ENCODE measurements at places on chromosomes 2 and 18. TPM values are rescaled to one million over a fixed set of nuclear protein-coding genes. Genes with fewer than 3 reads are reported as not detected.

GRCh38 chr2:42369532-42370229, 8.7 kb upstream of the COX7A2L start:
- peaks cover 3% of the 10 kb centered on the region for H3K27me3 ChIP-seq
- H3K4me3 ChIP-seq, result no peak overlapping the region
- H3K36me3 ChIP-seq, result no peaks in the 10 kb centered on the region
- H3K27ac ChIP-seq, result no peak overlapping the region

- no peak overlapping the region for H3K4me3 ChIP-seq
- no peak for DNase-seq
- H3K27ac ChIP-seq, result no peak overlapping the region
- H3K27me3 ChIP-seq, result no peaks in the 10 kb centered on the region
- H3K36me3 ChIP-seq, result no peaks in the 10 kb centered on the region
Measured at GRCh38 chr2:209208211-209208610, 215.6 kb upstream of the MAP2 start.

DNA sequence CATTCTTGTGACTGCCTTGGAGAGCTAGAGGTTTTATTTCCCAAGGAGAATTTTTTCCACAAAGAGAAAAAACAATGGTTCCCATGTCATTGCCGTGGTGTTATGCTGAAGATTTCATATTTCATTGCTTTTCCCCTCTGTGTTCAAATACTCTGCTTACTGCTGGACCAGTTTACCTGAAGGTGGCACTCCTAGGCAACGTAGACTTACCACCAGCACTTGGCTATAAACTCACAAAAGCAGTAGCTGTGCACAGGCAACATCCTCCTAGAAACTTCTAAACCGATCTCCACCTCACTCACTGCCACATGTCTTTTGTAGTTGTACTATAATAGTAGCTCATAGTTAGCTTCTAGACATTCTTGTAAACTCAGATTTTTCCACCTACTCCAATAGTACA, 1319.7 kb upstream of the CRIM1 start:
- H3K27me3 ChIP-seq, result no peaks in the 10 kb centered on the region
- no peaks in the 10 kb centered on the region for H3K4me1 ChIP-seq
- no peak for DNase-seq
- H3K4me3 ChIP-seq, result no peak overlapping the region

DNA sequence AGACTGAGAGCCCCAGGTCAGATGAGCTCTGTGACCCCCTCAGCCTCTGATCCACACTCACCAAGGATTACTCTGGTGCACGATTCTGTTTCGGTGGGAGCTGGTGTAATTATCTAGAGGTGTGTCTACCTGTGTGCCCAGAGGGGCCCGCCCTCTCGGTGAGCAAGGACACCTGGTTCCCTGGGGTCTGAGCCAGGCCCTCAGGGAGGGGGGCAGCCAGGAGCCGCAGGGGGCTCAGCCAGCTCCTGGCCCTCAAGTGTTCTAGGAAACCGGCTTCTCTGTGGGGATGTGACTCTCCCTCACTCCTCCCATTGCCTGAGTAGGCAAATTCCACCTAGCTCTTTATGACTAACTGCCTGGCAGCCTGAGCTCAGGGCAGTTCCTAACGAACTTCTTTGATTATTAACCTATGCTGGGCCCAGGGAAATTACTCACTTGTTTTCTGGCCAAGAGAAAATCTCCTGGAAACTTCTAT, 17.4 kb downstream of the AGAP1 start:
- H3K27ac ChIP-seq, result no peak overlapping the region
- H3K27me3 ChIP-seq, result no peaks in the 10 kb centered on the region
- no peak overlapping the region for H3K4me3 ChIP-seq
- DNase-seq, result no peak
- H3K4me1 ChIP-seq, result peaks cover 27% of the 10 kb centered on the region

- no peak for DNase-seq
- peaks cover 13% of the 10 kb centered on the region for H3K4me1 ChIP-seq
- no peak overlapping the region for H3K27ac ChIP-seq
- no peaks in the 10 kb centered on the region for H3K36me3 ChIP-seq
- no peak overlapping the region for H3K4me3 ChIP-seq
- H3K27me3 ChIP-seq, result peaks cover 3% of the 10 kb centered on the region
Measured at GRCh38 chr2:7508296-7508943, 591.2 kb downstream of the RNF144A start.

- H3K27ac ChIP-seq, result no peak overlapping the region
- no peak for DNase-seq
- H3K4me1 ChIP-seq, result peaks cover 35% of the 10 kb centered on the region
- no peaks in the 10 kb centered on the region for H3K27me3 ChIP-seq
- peaks cover 33% of the 10 kb centered on the region for H3K36me3 ChIP-seq
Measured at GRCh38 chr2:54594048-54594447, 129.4 kb upstream of the EML6 start.

- no peak for DNase-seq
- H3K4me1 ChIP-seq, result peaks cover 15% of the 10 kb centered on the region
- H3K4me3 ChIP-seq, result peak overlapping the region; percentile 91
- peak overlapping the region; percentile 90 for H3K27ac ChIP-seq
Measured at GRCh38 chr2:11132036-11132671, 23.1 kb upstream of the SLC66A3 start.

GRCh38 chr2:209463226-209463625, 39.4 kb downstream of the MAP2 start:
- no peak for DNase-seq
- H3K4me3 ChIP-seq, result no peak overlapping the region
- no peaks in the 10 kb centered on the region for H3K27me3 ChIP-seq

- H3K27me3 ChIP-seq, result no peaks in the 10 kb centered on the region
- H3K4me1 ChIP-seq, result no peaks in the 10 kb centered on the region
Measured at GRCh38 chr18:70194227-70194890, 11.1 kb downstream of the RTTN start.

DNA sequence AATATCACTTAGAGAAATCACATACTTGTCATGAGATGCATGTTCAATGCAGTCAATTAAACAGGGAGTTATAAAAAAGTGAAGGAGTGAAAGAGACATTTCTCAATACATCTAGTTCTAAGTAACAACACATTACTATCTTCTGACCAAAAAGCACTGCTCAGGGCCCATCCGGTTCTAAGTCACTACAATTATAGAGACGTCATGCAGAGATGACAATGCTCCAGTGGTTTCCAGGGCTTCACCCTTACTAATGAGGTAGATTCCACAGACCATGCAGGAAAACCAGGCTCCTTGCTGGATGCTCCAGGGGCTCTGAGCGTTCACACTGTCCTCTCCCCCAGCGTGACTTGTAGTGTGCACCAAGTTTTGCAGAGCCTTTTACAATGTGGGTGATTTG, 88.0 kb downstream of the FTCDNL1 start:
- no peaks in the 10 kb centered on the region for H3K36me3 ChIP-seq
- H3K27me3 ChIP-seq, result no peaks in the 10 kb centered on the region
- no peaks in the 10 kb centered on the region for H3K4me1 ChIP-seq
- DNase-seq, result no peak

DNA sequence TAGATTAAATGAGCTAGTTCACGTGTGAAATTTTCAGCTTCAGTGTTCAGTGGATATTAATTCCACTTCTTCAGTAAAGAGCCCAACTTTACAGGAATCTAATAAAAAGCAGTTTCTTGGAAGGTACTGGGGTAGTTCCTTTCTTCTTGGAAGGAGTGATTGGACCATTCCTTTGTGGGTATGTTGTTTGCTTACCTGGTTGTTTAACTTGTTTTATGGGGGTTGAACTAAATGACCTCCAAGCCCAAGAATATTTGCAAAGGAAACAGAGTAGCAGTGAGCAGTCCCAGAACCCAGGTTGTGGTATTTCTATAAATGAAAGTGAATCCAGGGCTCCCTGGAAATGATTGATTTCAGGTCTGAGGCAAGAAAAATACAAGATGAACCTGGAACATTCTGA, 31.4 kb downstream of the KCNJ13 start:
- H3K4me1 ChIP-seq, result no peaks in the 10 kb centered on the region
- H3K27me3 ChIP-seq, result no peaks in the 10 kb centered on the region
- no peak overlapping the region for H3K4me3 ChIP-seq
- H3K27ac ChIP-seq, result peak overlapping the region; percentile 61
- DNase-seq, result no peak
- H3K36me3 ChIP-seq, result peaks cover 8% of the 10 kb centered on the region

GRCh38 chr18:35029103-35029502, 12.1 kb upstream of the MAPRE2 start:
- H3K4me3 ChIP-seq, result no peak overlapping the region
- no peaks in the 10 kb centered on the region for H3K4me1 ChIP-seq
- no peak overlapping the region for H3K27ac ChIP-seq
- no peaks in the 10 kb centered on the region for H3K27me3 ChIP-seq

GRCh38 chr2:200585730-200586643, at the start of gene AOX1:
AOX1 (plus strand) TSS chr2:200586014; CDS start chr2:200586109, 95 bp downstream.
- no peaks in the 10 kb centered on the region for H3K36me3 ChIP-seq
- peak within 1 kb of the TSS; percentile 44 for H3K27ac ChIP-seq
- peaks cover 8% of the 10 kb centered on the region for H3K4me1 ChIP-seq
- H3K4me3 ChIP-seq, result peak within 1 kb of the TSS; percentile 90
- peak; percentile 69 for DNase-seq
- peaks cover 45% of the 10 kb centered on the region for H3K27me3 ChIP-seq

DNA sequence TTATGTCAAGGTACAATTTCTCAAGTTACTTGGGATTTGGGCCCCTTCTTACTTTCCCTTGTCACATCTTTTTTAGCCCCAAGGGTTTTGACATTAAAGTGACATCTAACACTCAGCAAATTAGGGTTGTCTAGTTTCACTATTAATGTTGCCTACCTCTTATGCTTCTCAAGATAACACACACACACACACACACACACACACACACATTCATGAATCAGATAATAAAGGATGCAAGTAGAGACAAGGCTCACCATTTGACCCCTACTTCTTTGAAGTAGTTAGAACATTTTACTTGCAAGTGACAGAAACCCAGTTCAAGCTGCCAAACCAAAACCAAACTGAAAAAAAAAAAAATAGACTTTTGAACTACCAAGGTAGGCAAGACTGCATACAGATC, 138.8 kb downstream of the TRIB2 start:
- H3K27me3 ChIP-seq, result no peaks in the 10 kb centered on the region
- H3K27ac ChIP-seq, result no peak overlapping the region
- H3K36me3 ChIP-seq, result no peaks in the 10 kb centered on the region
- no peak overlapping the region for H3K4me3 ChIP-seq

DNA sequence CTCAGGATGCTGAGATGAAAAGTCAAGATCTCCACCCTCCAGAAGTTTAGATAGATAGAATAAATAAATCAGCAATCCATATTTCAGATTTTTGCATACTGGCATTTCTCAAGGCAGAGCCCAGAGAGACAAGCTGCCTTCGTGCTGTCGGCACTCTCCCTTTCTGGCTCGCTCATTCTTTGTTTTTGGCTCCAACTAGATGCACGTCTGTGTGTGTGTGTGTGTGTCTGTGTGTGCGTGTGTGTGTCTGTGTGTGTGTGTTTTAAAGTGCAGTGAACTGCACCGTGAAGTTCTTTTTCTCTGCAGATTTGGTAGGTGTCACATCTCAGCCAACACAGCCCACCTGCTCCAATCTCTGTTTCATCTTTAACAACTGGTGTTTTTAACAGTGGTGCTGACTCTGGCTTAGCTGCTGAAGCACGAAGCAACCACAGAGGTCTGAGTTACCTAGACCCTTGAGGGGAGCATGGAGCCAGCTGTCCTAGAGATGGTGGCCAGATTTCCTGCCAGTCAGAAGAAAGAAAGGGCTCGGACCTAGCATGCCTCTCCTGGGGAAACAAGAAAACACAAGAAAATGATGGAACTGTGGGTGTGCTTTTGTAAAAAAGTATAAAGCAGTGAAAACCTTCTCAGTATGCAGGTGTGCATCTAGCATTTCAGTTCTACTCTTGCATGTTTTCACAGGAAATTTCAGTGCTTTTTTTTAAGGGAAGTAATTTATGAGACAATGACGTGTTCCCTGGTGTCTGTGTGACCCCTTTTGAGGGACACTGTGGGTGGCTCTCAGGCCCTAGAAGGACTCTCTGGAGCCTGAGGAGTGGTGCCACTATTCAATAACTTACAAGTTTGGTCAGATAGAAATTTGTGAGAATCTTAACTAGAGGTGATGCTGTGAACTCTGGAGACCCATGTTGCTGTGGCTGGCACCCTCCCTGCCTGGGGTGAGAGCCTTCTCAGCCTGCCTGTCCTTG, 364.3 kb downstream of the RNF144A start:
- no peak for DNase-seq
- H3K4me1 ChIP-seq, result no peaks in the 10 kb centered on the region
- H3K4me3 ChIP-seq, result no peak overlapping the region
- no peaks in the 10 kb centered on the region for H3K36me3 ChIP-seq
- H3K27ac ChIP-seq, result no peak overlapping the region
- H3K27me3 ChIP-seq, result peaks cover 4% of the 10 kb centered on the region

DNA sequence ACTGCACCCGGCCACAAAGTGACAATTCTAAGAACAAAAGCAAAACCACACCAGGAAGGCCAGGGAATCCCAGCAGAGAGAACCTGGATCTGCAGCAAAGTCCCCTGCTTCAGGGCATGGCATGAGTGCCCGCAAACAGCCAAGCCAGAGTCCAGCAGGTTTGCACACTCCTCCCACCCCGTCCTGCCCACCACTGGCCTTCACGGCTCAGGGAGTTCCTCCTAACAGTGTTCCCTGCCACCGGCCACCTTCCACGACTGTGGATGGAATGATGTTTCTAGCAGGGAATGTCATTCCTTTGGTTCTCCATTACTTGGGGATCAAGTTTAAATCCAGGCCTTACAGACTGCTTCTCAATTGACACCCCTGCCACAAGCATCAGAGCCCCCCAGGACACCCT, 42.0 kb upstream of the B3GNT7 start:
- H3K4me3 ChIP-seq, result no peak overlapping the region
- peaks cover 15% of the 10 kb centered on the region for H3K4me1 ChIP-seq
- DNase-seq, result no peak
- H3K27me3 ChIP-seq, result no peaks in the 10 kb centered on the region
- no peaks in the 10 kb centered on the region for H3K36me3 ChIP-seq
- H3K27ac ChIP-seq, result no peak overlapping the region

The NTSR2 gene
- total RNA-seq, result not detected

The GCKR gene
- 0.65 TPM for total RNA-seq

The BIN1 gene
- 26.3 TPM for total RNA-seq

The RPL37A gene
- total RNA-seq, result 3,098 TPM

The TRAPPC8 gene
- 45.6 TPM for total RNA-seq

The DES gene
- total RNA-seq, result 1.4 TPM

The CREG2 gene
- 4.2 TPM for total RNA-seq
